ENCODE measurements at places on chromosomes 2 and 18.

DNA sequence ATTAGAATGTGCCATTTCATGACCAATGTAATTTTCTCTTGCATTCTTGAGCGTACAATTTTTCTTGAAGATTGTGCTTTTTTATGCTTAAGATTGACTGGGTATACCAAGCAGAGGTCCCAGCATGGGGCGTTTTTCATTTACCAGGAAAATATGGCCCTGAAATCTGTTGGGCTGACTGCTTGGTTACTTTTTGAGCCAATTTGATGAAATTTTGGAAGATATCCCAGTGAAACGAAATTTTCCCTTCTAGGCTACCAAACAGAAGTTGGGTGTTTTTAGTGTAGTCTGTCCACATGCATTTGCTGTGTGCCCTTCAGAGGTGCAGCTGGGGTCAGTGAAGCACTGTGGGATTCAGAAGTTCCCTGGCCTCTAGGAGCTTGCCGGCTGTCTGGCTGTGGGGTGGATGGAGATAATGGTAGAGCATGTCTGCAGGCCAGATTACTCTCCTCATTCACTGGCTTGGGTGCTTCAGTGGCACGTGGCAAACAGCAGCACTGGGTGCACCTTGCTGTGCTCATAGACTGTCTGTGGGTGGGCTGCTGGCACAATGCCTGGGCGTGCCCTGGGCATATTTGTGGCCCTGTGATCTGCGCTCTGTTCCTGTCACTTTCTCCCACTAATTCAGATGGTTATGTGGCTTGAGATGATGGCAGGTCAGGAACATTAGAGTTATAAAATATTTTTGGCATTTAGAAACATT lies 73.3 kb downstream of the LDLRAD4 start:
- no peak for DNase-seq

GRCh38 chr18:76488190-76488589 lies 6.9 kb downstream of the ZNF516 start:
- no peak for DNase-seq

- DNase-seq, result no peak
Observed at GRCh38 chr2:39512434-39512935, 75.4 kb upstream of the MAP4K3 start.

GRCh38 chr18:38693104-38693503 lies 1127.5 kb upstream of the CELF4 start:
- DNase-seq, result no peak

GRCh38 chr2:22817197-22817596 lies 567.8 kb upstream of the KLHL29 start:
- no peak for DNase-seq

DNA sequence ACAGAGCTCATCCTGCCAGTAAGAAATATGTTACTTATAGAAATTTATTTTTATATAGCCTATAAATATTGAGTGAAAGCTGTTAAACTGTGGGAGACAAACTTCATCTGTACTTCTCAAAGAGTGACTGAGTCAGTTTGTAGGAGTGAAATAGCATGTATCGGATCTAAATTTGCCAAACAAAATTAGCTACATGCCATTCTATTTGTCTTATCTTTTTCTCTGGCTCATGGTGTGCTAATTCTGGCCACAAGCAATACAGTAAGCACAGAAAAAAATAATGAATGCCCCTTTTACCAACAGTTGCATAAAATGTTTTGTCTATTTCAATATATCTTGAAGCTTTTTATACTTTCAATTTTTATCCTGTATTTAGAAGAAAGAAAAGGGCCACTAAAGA lies 12.5 kb downstream of the ERBB4 start:
- no peak for DNase-seq

GRCh38 chr2:161981679-161982250 lies 92.2 kb downstream of the DPP4 start:
- no peak for DNase-seq

- DNase-seq, result no peak
Observed at GRCh38 chr18:13273800-13274199, 55.2 kb downstream of the LDLRAD4 start.

GRCh38 chr18:75016025-75016717 lies 192.8 kb downstream of the PTGR3 start:
- DNase-seq, result no peak

DNA sequence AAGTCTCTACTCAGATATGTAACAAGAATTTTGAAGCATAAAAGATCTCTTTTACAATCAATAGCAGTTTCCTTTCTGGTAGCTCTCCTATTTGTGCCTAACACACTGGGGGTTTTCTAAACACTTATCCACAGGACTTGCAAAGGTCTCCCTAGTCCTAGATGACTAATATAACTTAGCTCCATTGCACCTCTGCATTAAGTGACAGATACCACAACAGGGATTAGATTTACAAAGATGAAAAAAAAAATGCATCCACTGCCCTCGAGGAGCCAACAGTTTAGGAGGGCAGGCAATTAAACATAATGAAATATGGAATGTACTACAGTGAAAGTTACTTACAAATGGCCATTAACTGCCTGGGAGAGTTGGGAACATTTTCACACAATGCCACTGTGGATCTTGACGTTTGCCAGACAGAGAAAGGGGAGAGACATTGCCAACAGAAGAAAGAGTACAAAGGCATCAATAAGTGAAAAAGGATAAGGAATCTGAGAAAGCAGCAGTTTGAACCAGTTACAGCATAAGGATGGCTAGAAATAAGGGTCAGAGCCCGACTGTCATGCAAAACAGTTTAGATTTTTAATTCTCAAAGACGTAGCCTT lies 14.3 kb downstream of the PPP3R1 start:
- DNase-seq, result no peak

- no peak for DNase-seq
Observed at GRCh38 chr18:22422909-22423548, 5.3 kb upstream of the CTAGE1 start.

DNA sequence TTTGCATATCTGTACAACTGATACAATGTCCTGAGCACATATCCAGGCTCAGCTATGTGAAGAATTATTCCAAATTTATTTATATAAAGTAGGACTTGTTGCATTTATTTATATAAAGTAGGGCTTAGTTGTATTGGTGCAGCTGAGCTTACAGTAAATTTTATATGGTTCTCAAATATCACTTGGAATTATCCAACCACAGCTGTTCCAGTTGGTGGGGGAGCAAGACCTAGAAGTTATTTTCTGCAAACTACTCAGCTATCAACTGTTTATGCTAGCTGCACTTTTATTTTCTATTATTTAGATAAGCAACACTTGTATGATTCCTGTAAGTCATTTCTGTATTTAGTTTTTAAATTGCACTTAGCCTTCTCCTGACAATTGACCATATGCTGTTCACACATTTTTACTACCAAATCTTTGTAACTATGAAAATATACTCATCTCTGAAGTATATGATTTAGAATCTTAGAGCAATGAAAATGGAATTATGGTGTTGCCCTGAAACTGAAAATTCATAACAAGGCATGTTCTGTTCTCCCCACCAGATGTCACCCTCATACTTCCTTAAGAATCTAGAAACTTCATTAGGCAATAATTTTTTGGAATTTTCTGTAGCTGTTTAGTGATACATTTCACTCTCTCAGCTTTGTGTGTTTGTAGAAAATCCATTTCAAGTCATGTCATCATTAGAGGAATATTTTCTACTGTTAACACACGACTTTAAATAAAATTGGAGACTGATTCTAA lies 157.0 kb upstream of the CBLN2 start:
- DNase-seq, result no peak

DNA sequence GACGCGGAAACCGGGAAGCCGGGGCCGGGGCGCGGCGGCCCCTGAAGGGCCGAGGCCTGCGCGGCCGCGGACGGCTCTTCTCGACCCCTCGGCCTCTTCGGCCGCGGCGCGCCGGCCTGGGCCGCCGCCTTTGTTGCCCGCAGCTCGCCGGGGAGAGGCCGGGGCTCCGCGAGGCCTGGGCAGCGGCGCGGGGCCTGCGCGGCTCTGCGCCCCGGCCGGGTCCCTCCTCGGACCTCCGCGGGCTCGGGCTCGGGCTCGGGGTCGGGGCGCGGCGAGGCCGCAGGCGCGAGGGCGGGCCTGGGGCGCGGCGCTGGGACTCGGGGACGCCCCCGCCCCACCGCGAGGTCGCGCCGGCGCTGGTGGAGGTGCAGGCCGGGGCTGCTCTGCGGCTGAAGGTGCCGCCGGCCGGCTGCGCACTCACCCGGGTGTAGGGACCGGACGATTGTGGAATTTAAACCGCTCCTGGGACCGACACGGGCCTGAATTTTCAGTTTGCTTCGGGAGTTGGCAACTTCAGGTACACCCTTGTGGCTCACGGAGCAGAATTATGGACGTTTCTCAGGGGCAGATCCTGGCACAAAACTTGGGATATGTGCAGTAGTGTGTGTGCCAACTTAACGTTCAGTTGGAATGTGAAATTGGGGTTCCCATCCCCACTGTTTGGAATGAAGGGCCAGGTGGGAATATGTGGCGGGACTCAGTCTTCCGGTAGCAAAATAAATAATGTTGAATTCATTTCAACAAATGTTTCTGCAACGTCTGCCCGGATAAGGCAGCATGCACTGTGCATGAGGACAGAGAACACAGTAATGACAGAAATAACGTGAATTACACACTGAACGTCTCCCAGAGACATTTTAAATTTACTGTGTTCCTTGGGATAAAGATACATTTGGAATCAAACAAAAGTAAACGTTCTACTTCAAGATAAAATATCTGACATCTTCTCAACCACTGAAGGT lies 787 bp downstream of the SOCS6 start:
- peak; percentile 20 for DNase-seq

DNA sequence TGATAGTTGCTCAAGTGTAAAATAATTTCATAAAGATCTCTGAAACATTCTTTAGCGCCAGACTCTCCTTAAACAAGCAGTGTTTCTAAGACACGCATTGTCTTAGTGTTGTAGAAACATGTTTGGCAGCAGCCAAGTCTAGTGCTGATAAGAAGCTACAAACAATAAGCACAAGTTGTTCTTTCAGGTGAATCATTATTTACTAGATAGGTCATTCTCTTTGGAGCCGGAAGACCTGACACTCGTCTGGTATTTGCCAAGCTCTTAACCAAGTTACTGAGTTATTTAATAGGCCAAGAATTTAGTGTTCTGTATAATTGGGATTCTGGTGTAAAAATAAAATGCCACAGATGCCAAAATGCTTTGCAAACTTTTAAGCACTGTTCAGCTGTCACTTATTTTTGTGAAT lies 852.1 kb downstream of the CPS1 start:
- DNase-seq, result no peak

GRCh38 chr18:79167526-79168190 lies 98.5 kb downstream of the ATP9B start:
- DNase-seq, result no peak

- no peak for DNase-seq
Observed at GRCh38 chr2:24304631-24305030, 55.7 kb downstream of the ITSN2 start.

DNA sequence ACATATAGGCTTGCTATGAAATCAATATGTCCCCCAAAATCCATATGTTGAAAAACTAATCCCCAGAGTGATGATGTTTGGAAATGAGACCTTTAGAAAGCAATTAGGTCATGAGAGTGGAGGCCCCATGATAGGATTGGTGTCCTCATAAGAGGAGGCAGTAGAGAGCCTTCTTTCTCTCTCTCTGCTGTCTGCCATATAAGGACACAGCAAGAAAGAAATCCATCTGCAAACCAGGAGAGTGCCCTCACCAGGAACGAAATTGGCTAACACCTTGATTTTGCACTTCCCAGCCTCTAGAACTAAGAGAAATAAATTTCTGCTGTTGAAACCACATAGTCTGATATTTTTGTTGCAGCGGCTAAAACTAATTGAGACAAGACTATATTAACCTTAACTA lies 89.5 kb downstream of the NBAS start:
- DNase-seq, result no peak

DNA sequence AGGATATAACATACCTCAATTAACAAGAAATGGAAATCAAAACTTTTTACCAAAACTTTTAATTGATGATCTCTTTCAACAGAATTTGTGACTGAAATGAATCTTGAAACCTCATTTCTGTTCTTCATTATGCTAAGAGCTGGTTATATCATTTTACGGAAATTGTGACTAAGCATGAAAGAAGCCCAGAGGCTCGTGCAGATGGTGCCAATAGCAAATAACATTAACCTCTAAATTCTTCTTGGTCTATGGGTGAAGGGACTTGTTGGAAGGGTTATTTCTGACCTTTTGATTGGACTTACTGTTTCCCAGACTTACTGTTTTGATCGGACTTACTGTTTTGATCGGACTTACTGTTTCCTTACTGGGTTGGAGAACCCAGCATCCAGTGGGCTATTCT lies 435.6 kb downstream of the TDRD15 start:
- no peak for DNase-seq

DNA sequence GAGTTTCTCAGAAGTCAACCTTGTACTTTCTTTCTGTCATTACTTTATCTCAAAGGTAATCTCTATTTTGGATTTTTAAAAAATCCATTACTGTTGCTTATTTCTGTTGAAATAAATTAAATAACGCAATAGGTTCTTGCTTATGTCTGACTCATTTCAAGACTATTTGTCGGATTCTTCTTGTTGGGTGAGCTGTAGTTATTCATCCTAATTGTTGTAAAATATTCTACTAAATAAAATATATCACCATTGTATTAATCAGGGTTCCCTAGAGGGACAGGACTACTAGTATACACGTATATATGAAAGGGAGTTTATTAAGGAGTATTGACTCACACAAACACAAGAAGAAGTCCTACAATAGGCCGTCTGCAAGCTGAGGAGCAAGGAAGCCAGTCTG lies 403.9 kb upstream of the CYRIA start:
- no peak for DNase-seq

- no peak for DNase-seq
Observed at GRCh38 chr18:3679241-3679640, 229.3 kb downstream of the TGIF1 start.

DNA sequence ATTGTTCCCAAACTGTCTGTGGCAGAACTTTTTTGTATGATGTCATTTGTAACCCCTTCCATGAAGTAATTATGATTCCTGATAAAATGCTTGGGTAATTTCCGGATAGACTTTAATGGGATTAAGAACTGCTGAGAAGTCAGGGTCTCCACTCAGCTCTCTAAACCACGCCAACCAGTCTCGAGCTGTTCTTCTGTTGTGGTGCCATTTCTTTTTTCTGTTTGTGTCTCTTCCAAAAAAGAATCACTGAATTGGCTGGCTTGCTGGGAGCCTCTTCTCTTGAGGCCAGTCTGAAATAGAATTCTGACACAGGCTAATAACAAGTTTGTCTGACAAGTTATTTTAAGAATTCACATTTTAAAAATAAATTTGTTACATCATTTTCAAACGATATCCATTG lies 198.9 kb downstream of the BCL2 start:
- DNase-seq, result no peak

DNA sequence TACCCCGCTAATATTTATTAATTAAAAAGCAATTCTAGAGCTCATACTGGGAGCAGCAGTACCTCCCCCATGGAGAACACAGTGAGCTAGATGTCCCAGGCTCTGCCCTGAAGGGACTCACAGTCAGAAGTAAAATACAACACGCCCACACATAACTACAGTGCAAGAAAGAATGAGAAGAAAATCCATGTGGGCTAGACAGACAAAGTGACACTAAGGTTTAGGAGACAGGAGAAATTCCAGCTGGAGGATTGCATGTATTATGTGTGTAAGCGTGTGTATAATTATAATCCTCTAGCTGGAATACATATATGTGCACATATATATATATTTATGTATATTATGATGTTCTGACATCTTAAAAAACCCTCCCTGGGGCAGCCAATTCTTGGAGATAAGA lies 15.7 kb downstream of the SOWAHC start:
- DNase-seq, result no peak

GRCh38 chr2:231222318-231223000 lies 24.0 kb downstream of the ARMC9 start:
- DNase-seq, result no peak

All from CD4-positive, alpha-beta T cell (primary cell).